ENCODE measurements at places on chromosomes 3 and 15.

DNA sequence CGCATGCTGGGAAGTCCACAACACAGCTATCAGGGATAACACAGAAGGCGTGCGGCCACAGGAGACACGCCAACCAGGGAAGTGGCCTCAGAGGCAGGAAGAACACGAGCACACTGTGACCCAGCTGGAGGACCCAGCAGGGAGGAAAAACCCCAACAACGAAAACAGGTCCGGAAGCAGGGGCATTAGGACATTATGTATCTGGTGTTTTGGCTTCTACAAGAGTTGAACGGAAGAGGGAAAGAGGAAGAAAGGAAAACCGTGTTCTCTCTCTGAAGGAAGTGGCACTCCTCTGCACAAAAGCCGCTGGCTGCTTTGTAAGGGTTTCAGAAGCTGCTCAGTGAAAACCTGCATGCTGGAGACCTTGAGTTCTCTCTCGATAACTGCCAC, 61.8 kb downstream of the HACD2 start:
- DNase-seq: no peak

DNA sequence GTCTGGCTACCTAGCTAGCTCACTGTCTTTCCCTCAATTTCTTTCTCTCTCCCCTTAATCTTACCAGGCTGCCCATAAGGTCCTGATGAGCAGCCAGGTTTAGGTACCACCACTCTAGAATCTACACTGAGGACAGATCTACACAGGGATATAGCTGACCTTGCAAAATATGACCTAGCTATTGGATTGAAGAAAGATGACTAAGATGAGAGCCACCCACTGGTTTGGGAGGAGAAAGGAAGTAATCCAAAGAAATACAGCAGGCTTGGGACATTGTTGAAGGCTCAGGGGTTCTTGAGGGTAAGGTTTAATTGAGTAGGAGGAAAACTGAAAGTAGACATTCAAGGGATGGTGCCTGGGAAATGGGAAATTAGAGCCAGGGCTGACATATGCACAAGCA, 142.0 kb upstream of the TMC3 start:
- DNase-seq: no peak

DNA sequence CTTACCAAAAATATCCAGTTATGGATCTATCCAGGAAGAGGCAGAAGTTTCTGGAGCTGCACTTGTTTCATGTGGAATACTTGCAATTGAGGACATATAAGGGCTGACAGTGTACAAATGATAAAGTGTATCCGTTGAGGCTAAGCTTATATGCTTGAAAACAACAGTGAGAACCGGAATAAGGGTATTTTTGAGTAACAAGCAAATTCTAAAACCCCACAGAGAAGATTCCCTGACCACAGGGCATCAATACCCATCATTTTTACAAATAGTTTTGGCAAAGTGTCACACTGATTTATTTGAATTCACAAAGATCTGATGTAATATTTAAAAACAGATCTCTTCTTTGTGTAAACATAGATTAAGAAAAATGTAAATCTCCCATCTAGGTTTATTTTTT, 208.4 kb downstream of the FMN1 start:
- DNase-seq: no peak

GRCh38 chr3:124057420-124057819, 65.5 kb upstream of the ROPN1 start:
- no peak for DNase-seq

GRCh38 chr3:126264952-126265351, 84.6 kb upstream of the ALDH1L1 start:
- no peak for DNase-seq

DNA sequence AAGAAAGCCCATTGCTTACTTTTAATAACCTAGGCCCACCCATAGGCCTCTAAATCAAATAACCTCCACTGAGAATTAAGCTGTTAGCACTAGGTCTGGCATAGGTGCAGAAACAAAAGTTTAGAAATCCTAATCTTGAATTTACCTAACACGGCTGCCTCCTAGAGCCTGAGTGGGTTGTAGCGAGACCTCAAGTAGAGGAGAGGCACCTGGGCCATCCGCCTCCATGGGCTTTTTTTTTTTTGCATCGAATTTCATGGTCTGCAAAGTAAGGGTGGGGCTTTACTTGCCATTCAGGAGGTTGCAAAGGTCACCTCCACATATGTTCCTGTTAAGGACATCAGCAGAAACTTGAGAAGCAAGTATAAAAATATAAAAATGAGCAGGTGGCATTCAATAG, 6.6 kb upstream of the TPM1 start:
- DNase-seq: no peak

GRCh38 chr15:67501177-67501835, 19.6 kb upstream of the C15orf61 start:
- no peak for DNase-seq

GRCh38 chr3:4655145-4656045, 162.2 kb downstream of the ITPR1 start:
- DNase-seq: no peak

DNA sequence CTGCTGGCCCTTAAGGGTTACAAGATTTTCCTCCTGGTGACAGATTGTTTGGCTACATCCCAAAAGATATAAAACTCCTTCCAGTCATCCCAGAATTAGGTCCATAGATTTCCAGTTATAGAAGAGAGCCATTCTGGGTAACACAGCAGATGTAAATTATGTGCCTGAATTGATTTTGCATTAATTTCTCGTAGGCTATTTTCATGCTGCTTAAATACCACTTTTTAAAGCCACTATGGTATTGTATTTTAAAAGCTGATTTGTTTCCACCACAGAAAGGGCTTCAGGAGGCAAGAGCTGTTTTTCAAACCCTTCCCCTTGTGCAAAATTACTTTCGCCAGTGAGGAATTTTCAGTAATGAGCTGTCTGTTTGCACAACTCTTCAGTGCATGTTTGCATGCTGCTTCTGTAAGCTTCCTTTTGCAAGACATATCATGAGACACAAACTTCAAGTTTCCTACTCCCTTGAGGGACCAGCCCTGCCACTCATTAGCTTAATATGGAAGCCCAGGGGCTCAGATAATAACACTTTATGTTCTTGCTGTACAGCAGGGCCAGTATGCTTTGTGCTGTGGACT, 105.4 kb upstream of the TNIK start:
- no peak for DNase-seq

DNA sequence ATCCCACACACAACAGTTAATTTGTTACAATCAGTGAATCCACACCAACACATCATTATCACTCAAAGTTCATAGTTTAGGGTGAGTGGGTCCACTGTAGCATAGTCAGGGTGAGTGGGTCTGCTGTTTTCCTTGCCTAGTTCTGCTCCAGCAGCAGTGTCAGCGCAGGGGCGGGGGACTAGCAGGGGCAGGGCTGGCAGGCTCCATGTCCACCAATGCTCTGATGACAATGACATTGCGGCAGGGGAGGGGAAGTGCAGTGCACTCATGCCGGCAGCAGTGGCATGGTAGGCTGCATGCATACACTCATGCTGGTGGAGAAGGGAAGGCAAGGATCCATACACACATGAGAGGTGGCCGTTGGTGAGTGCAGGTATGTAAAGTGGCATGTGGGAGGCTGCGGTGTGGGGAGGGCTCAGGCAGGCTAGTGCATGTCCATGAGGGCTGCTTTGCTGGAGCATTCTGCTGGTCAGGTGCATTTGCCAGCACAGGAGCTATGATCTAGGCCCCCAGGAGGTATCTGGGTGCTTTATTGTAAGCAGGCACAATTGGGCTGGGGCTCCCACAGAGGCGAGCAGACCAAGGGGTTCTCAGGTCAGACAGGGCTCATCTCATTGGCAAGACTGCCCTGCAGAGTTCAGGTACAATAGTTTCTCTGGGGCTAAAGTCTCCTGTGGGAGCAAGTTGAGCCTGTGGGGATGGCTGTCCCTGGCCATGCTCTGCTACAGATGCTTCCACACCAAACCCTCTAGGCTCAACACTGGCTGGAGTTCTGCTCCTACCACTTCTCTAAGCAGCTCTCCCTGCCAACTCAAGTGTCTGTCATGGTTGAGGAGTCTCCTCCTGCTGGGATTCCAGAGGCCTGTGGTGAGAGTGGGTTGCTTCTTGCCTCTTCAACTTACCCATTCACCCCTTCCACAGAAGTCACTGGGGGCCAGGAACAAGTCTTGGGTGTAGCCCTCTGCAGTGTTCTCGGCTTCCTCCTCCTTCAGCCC, 81.3 kb downstream of the KCNAB1 start:
- no peak for DNase-seq

DNA sequence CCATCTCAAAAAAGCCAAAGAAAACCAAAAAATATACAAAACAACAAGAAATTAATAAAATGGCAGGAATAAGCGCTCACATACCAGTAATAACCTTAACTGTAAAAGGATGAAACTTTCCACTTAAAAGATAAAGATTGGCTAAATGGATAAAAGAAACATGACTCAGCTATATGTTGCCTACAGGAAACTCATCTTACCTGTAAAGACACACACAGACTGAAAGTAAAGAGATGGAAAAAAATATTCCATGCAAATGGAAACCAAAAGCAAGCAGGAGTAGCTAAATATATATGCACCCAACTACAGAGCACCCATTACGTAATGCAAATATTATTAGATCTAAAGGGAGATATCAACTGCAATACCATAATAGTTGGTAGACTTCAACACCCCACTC, 49.7 kb downstream of the ADAM10 start:
- no peak for DNase-seq

DNA sequence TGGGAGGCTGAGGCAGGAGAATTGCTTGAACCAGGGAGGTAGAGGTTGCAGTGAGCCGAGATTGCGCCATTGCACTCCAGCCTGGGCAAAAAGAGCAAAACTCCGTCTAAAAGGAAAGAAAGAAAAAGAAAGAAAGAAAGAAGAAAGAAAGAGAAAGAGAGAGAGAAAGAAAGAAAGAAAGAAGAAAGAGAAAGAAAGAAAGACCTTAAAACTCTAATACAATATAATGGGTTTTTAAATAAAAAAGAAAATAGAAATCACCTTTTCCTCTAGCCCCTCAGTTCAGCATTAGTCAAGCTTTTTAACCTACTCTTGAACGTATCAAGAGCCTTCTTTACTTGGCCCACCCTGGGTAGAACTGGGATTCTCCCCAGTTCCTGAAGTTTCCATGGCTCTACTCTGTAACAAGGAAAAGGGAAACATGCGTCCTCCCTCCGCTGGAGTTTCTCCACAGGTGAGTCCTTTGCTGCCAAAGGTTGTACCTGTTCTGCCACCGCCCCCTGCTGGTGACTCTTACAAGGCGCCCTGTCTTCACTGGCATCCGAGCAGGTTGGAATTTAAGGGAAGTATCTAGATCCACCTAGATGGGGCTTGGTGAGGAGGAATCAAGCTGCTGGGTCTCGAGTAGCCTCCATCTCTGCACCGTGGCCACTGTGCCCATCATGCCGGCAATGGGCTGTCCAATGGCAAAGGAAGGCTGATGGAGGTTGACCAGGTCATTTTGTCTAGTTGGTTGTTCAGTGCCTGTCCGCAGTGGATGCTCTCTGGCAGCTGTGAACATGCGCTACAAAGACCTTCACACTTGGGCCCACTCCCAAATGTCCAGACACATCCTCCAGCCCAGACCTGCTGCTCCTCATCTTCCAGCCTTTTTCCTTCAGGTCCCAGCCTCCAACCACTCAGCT, 20.6 kb upstream of the EPHB3 start:
- peak; percentile 81 for DNase-seq

DNA sequence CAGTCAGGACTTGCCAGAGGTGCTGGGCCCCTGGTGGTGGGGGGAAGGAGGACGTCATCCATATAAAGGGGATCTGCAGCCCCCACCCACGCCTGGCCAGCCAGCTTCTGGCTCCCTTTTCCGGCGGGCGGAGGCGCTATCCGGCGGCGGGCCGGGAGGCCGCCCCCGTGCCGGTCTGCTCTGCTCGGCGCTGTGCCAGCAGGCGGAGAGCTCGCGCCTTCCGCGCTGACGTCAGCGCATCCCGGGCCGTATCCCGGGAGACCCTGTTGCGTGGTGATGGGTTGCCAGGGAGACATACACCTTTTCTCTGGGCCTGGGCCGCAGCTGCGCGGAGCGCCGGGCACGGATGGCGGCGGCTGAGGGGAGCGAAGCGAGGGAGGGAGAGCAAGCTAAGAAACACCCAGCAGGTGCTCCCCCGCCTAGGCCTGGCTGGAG, 1.1 kb downstream of the FAM131A start:
- DNase-seq: no peak

DNA sequence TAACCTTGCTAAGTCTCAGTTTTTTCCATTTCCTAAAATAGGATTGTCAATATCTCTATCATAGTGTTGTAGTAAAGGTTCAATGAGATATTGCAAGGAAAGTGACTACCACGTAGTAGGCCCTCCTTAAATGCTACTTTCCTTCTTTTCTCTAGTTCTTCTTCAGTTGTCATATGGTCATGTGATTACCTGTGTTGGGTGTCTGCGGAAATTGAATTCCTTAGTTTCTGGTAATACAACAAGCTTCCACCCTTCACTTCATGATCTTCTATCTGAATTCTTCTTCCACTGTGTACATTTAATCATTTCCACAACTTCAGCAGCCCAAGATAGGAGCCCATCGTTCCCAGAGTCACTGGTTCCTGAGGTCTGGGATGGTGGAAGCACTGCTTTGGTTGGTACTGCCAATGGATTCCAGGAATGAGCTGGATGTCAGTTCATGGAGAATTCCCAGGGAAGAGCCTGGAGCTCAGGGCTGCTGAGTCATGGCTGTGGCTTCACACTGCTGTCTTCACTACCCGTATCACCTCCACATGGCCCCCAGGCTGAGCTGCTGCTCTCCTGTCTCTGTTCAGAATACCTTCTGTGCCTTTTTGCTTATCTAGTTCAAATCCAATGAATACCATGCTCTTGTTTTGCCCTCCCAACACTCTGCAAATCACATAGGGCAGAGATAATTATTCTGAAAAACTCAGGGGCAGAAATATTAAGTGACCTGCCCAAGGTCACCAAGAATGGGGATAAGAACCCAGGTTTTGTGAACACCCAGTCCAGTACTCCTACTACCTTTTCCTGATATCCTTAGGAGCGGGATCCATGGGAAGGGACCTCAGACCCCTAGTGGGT, 98.6 kb downstream of the RPL39L start:
- DNase-seq: no peak

GRCh38 chr3:31985831-31986230, 4.3 kb downstream of the ZNF860 start:
- no peak for DNase-seq

DNA sequence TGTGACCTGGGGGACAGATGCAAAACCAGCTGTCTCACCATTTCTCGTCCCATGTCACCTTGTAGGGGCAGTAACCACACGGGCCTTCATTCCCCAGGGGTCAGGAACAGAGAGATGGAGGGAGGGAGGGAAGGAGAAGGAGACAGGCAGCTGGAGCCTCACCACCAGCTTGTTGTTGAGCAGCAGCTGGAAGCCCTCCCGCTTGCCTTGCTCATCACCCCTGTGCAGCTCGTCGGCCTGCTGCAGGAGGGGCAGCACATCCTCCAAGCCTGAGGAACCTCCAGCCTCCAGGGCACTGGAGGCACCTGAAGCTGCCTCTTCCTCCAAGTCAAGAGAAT, 10.3 kb downstream of the RMDN3 start:
- DNase-seq: no peak

GRCh38 chr3:154105218-154105975, 15.8 kb upstream of the ARHGEF26 start:
- DNase-seq: no peak

DNA sequence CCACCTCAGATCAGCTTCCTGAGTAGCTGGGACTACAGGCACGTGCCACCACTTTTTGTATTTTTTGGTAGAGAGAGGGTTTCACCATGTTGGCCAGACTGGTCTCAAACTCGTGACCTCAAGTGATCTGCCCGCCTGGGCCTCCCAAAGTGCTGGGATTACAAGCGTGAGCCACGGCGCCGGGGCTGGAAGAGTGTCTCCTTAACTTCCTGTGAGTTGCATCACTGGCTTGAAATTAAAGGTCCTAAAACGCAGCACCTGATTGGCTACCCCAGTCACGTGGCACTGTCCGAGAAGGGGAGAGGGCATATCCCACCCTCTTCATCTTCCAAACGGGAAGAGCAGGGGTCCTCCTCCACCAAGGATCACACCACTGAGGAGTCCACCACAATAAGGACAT, 5.5 kb upstream of the FAM174B start:
- no peak for DNase-seq

GRCh38 chr3:11607816-11608215, 35.9 kb downstream of the VGLL4 start:
- DNase-seq: no peak
